Stromal cell of bone marrow (primary cell): ENCODE measurements at places on chromosomes 6 and 20.

GRCh38 chr6:51466427-51466826 lies 621.0 kb downstream of the PKHD1 start:
- DNase-seq: no peak

GRCh38 chr20:53579266-53579580 lies 14.4 kb downstream of the ZNF217 start:
- peak; percentile 68 for DNase-seq

- DNase-seq: no peak
Observed at GRCh38 chr6:45837541-45838200, 178.0 kb downstream of the CLIC5 start.

- no peak for DNase-seq
Observed at GRCh38 chr20:3168079-3168828, 5.1 kb downstream of the LZTS3 start.

DNA sequence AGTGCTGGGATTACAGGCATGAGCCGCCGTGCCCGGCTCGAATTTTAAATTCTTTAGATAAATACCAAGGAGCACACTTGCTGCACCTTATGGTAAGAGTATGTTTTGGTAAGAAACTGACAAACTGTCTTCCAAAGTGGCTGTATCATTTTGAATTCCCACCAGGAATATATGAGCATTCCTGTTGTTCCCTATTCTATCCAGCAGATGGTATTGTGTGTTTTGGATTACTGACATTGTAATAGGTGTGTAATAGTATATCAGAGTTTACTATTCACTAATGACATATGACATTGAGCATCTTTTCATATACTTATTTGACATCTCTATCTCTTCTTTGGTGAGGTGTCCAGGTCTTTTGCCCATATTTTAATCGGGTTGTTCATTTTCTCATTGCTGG lies 40.5 kb downstream of the TGM6 start:
- DNase-seq: no peak

GRCh38 chr6:119161438-119161837 lies 83.0 kb upstream of the FAM184A start:
- DNase-seq: no peak

GRCh38 chr20:43938932-43939761 lies 24.5 kb downstream of the TOX2 start:
- DNase-seq: peak; percentile 99

GRCh38 chr6:140160909-140161308 lies 786.5 kb upstream of the CITED2 start:
- no peak for DNase-seq

DNA sequence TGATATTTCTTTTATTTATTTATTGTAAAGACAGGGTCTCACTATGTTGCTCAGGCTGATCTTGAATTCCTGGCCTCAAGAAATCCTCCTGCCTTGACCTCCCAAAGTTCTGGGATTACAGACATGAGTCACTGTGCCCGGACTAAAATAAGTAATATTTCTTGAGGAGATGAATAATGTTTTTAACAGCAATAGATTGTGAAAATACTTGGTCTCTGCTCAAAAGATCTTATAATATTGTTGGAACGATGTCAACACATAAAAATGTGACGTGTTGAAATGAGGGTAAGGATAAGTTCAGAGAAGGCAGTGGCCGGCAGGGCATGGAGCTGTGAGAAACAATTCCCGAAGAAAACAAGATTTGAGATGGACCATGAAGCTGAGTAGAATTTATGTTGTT lies 178.7 kb downstream of the GJA1 start:
- peak; percentile 82 for DNase-seq

DNA sequence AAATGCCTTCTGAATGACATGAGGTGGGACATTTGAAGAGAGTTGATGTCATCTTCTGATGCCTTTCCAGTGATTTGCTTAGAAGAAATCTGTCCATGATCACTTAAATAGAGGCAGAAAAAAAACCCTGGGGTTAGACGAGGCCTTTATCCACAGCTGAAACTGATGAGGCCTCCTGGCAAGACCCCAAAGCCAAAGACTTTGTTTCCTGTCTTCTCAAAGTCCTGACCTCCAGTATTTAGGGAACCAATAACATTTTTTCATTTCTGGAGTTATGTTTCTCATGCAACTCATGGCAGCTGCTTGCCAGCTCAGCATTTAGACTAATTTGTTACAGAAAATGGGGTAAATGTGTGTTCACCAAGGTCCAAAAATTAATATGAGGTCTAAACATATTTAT lies 248.0 kb upstream of the PRDM1 start:
- peak; percentile 69 for DNase-seq

GRCh38 chr6:6942091-6942490 lies 165.7 kb upstream of the RREB1 start:
- no peak for DNase-seq

DNA sequence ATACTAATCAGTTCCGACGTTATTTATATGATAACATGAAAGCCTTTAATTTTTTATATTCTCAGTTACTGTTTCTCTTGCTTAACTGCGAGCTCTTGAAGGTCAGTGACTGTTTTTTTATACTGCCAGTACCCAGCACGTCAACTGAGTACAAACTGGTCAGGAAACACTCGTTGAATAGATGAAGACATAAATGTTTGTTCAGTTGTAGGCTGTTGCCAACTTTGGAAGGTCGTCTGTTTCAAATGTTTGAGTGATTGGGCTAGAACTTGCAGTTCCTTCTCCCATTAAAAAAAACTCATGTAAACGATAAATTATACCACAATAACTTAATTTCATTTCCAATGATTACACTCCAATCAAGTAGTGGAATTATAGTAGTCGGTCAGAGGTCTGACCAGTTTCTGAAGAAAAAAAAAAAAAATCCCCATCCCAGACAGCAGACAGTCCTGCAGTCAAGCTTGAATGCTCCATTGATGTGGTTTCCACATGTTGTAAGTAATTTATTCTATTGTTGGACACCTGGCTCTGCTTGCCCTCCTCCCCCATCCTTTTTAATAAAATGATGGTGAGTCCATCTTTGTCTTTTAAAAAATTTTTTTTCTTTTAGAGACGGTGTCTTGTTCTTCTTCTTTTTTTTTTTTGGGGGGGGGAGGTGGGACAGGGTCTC lies 81.1 kb downstream of the SASH1 start:
- no peak for DNase-seq

DNA sequence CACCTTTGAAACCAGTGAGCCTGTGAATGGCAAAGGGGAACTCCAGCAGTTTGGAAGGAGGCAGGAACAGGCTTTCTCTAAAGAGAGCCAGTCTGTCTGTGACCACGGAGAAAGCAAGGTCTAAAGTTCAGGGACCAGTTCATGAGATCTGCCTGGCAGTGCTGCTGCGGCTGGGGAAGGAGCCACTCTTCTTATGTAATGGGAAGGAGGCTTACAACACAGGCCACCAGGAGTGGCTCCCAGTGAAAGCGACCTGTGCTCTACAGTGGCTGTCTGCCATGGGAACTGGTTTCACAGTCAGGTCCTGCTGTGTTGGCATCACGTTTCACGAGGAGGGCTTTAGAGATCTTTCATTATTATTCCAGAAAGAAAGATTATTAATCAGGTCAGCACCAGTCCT lies 291.9 kb upstream of the PRDM1 start:
- peak; percentile 58 for DNase-seq

GRCh38 chr20:24697411-24697810 lies 228.0 kb downstream of the SYNDIG1 start:
- no peak for DNase-seq

DNA sequence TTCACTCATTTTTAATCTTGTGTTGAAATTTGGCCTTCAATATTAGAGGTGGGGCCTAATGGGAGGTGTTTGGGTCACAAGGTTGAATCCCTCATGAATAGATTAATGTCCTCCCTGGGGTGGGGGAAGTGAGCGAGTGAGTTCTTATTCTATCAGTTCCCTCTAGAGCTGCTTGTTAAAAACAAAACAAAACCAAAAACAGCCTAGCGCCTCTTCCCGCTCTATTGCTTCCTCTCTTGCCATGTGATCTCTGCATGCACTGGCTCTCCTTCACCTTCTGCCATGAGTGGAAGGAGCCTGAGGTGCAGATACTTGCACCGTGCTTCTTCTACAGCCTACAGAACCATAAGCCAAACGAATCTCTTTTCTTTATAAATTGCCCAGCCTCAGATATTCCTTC lies 89.6 kb upstream of the SLC35F1 start:
- no peak for DNase-seq

- DNase-seq: no peak
Observed at GRCh38 chr6:80440496-80441115, 334.1 kb downstream of the BCKDHB start.

- no peak for DNase-seq
Observed at GRCh38 chr20:37314617-37315016, 25.2 kb downstream of the MANBAL start.

- DNase-seq: no peak
Observed at GRCh38 chr20:25282034-25282781, 34.3 kb downstream of the PYGB start.

GRCh38 chr6:41733707-41734665 lies 1.4 kb downstream of the TFEB start:
- DNase-seq: peak; percentile 29

DNA sequence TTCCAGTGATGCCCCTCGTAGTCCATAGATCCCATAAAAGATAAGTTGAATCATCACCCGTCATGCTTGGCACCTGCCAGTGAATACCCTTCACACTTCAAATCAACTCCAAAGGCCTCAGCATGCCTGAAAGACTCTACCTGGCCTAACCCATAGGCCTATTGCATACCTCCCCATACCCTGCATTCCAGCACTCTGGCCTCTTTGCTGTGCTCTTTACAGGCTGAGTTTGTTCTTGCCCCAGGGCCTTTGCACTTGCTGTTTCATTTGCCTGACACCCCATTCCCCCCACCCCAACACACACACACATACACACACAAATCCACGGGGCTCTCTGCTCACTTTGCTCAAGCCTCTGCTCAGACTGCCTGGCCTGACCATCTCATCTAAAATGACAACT lies 3.0 kb upstream of the GFOD1 start:
- DNase-seq: no peak

DNA sequence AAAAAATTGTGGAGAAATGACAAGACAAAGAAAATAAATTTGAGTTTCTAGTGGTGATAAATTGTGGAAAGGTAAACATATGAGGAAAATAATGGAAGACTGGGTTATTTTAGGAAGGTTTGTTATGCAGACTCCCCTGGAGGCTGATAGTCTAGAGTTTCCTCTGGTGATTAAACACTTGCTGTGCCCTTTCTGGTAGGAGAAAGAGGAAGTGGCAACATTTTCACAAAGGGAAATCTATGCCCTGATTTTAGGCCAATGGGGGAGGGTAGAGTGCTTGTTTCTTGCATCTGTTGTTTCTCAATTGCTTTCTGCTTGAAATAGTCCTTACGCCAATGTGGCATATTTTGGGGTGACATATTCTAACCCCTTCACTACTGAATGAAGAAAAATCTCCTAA lies 129.1 kb upstream of the DOK5 start:
- no peak for DNase-seq

- DNase-seq: no peak
Observed at GRCh38 chr20:52003415-52003814, 188.2 kb downstream of the ZFP64 start.

DNA sequence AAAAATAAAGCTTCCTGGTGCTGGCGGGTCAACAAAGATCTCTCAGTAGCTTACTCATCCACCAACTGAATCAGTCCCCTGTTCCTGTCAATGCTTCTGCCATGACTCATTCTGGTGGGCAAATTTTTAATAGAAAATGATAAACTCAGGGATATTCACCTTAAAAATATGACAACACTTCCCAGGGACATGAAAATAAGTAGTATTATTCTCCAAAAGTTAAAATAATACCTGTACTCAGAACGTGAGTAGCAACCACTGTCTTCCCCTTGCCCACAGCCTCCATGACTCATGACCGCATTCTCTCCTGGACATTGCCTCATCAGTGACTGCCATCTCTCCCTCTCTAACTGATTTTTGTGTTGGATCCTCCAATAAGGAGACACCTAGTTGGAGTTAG lies 552.3 kb downstream of the KIF16B start:
- peak; percentile 1 for DNase-seq

- peak; percentile 100 for DNase-seq
Observed at GRCh38 chr20:25237610-25238318, 10.1 kb upstream of the PYGB start.
